Thoracic aorta (tissue), 2 donors: ENCODE measurements at places on chromosomes 12 and 14. TPM values are rescaled to one million over a fixed set of nuclear protein-coding genes. Genes with fewer than 3 reads are reported as not detected.

The ZNF10 gene
- 13.9 TPM for total RNA-seq

The ASCL1 gene
- not detected for total RNA-seq

DNA sequence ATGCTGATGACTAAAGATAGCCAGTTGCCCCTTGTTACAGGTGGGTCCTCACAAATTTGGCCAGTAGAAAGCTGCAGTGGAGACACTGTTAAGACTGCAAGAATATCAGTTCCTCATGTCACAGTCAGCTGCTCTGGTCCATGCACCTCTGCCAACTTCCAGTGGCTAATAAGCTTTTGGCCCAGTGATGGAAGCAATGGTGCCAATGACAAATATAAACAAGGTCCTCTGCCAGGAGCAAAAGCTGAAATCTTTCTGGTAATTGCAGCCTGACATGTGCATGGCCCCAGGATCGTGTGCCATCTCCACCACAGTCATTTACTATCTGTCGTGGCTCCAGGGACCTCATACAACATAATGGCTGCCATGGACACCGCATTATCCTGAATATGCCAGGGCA is 85.4 kb upstream of the TMEM260 start:
- DNase-seq, result no peak
- H3K4me1 ChIP-seq, result no peaks in the 10 kb centered on the region
- H3K4me3 ChIP-seq, result no peak overlapping the region
- no peaks in the 10 kb centered on the region for H3K36me3 ChIP-seq
- no peak overlapping the region for H3K27ac ChIP-seq
- no peaks in the 10 kb centered on the region for H3K27me3 ChIP-seq

GRCh38 chr14:31961896-31962295 is 115.2 kb upstream of the ARHGAP5 start:
- H3K27me3 ChIP-seq, result no peaks in the 10 kb centered on the region
- peaks cover 11% of the 10 kb centered on the region for H3K4me1 ChIP-seq
- H3K4me3 ChIP-seq, result no peak overlapping the region
- H3K36me3 ChIP-seq, result no peaks in the 10 kb centered on the region
- H3K27ac ChIP-seq, result no peak overlapping the region

DNA sequence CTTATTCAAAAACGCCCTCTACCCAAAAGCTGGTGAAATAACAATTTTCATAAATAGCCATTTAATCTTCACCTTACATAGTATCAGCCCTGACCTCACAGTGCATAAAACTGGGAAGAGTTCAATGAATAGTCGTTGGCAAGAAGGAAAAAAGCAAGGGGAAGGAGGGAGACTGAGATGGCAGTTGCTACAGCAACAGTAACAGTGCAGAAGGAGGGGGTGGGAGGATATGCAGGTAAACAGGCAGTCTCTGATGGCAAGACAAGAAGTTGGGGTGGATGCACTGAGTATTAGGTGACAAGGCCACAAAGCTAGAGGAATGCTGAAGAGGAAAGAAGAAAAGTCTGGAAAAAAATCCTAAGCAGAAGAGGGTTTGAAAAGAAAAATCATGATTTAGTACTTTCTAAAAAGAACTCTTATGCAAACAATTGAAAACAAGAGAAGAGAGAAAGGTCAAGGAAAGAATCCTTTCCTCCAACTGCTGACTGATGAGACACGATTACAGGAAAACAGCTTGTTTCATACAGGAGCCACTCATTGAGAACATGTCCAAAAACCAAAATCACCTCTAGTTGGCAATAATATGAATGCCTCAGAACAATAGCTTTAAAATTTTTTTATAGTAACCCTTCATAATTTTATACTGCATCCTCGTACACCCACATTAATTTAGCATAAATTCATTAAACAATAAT is 56.0 kb downstream of the DCAF5 start:
- no peak for DNase-seq
- H3K27me3 ChIP-seq, result no peaks in the 10 kb centered on the region
- no peak overlapping the region for H3K4me3 ChIP-seq
- peaks cover 46% of the 10 kb centered on the region for H3K4me1 ChIP-seq
